ENCODE measurements at places on chromosomes 5 and 9.

- no peak overlapping the region for H3K4me3 ChIP-seq
- no peaks in the 10 kb centered on the region for H3K36me3 ChIP-seq
- no peak overlapping the region for H3K27ac ChIP-seq
- H3K27me3 ChIP-seq: peaks cover 22% of the 10 kb centered on the region
These were observed 32.9 kb upstream of the MAN2A1 start for GRCh38 chr5:109656829-109657228.

DNA sequence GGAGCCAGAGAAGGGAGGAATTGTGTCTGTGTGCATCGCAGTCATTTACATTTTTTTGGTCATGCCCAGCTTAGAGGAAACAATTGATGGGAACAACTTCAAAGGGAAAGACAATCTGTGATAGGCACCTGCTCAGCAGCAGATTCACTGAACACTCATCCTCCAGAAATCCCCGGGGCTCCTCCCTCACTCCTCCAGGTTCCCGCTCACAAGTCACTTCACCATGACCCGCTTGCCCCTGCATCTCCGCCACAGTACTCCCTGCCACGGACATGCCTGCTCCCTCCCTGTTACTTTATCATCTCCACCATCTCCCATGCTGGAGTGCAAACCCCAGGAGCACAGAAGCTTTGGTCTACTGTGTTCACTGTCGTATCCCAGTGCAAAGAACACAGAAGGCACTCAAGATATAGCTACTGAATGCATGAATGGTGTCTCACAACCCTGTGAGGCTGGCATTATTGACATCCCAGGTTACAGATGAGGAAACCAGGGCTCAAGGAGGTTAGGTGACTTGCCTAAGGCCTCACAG is 16.2 kb downstream of the LHX6 start:
- H3K36me3 ChIP-seq: no peaks in the 10 kb centered on the region
- H3K4me3 ChIP-seq: peak overlapping the region; percentile 16
- no peak overlapping the region for H3K27ac ChIP-seq
- peaks cover 4% of the 10 kb centered on the region for H3K4me1 ChIP-seq

DNA sequence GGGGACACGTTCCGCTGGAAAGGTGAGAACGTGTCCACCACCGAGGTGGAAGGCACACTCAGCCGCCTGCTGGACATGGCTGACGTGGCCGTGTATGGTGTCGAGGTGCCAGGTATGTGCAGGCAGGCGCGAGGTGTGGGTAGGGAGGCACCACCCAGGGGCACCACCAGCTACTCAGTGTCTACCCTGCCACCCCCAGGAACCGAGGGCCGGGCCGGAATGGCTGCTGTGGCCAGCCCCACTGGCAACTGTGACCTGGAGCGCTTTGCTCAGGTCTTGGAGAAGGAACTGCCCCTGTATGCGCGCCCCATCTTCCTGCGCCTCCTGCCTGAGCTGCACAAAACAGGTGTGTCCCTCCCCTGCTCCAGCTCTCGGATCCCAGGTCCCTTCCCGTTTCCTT is 15.1 kb downstream of the SLC27A4 start:
- H3K36me3 ChIP-seq: peaks cover 11% of the 10 kb centered on the region
- DNase-seq: no peak
- H3K27ac ChIP-seq: no peak overlapping the region
- no peaks in the 10 kb centered on the region for H3K4me1 ChIP-seq
- no peak overlapping the region for H3K4me3 ChIP-seq

- no peak for DNase-seq
- H3K27me3 ChIP-seq: no peaks in the 10 kb centered on the region
- H3K4me1 ChIP-seq: no peaks in the 10 kb centered on the region
- H3K27ac ChIP-seq: no peak overlapping the region
- no peak overlapping the region for H3K4me3 ChIP-seq
- H3K36me3 ChIP-seq: no peaks in the 10 kb centered on the region
These were observed 87.4 kb downstream of the PSD2 start for GRCh38 chr5:139882961-139883539.

- no peak overlapping the region for H3K27ac ChIP-seq
- H3K4me1 ChIP-seq: peaks cover 13% of the 10 kb centered on the region
- H3K27me3 ChIP-seq: no peaks in the 10 kb centered on the region
- H3K36me3 ChIP-seq: peaks cover 38% of the 10 kb centered on the region
These were observed 52.4 kb downstream of the PRRC2B start for GRCh38 chr9:131446276-131446675.

GRCh38 chr9:98605116-98605515 is 103.6 kb downstream of the GABBR2 start:
- H3K27me3 ChIP-seq: peaks cover 5% of the 10 kb centered on the region
- DNase-seq: no peak
- no peak overlapping the region for H3K27ac ChIP-seq
- H3K4me3 ChIP-seq: no peak overlapping the region

GRCh38 chr5:62007457-62007856 is 298.5 kb upstream of the KIF2A start:
- no peak overlapping the region for H3K27ac ChIP-seq
- H3K27me3 ChIP-seq: peaks cover 8% of the 10 kb centered on the region
- H3K4me3 ChIP-seq: no peak overlapping the region
- H3K4me1 ChIP-seq: no peaks in the 10 kb centered on the region

GRCh38 chr9:89743216-89743572 is 138.4 kb downstream of the GADD45G start:
- H3K27ac ChIP-seq: peak overlapping the region; percentile 84
- no peaks in the 10 kb centered on the region for H3K36me3 ChIP-seq
- DNase-seq: peak; percentile 45
- H3K4me1 ChIP-seq: peaks cover 65% of the 10 kb centered on the region
- peak overlapping the region; percentile 19 for H3K4me3 ChIP-seq

DNA sequence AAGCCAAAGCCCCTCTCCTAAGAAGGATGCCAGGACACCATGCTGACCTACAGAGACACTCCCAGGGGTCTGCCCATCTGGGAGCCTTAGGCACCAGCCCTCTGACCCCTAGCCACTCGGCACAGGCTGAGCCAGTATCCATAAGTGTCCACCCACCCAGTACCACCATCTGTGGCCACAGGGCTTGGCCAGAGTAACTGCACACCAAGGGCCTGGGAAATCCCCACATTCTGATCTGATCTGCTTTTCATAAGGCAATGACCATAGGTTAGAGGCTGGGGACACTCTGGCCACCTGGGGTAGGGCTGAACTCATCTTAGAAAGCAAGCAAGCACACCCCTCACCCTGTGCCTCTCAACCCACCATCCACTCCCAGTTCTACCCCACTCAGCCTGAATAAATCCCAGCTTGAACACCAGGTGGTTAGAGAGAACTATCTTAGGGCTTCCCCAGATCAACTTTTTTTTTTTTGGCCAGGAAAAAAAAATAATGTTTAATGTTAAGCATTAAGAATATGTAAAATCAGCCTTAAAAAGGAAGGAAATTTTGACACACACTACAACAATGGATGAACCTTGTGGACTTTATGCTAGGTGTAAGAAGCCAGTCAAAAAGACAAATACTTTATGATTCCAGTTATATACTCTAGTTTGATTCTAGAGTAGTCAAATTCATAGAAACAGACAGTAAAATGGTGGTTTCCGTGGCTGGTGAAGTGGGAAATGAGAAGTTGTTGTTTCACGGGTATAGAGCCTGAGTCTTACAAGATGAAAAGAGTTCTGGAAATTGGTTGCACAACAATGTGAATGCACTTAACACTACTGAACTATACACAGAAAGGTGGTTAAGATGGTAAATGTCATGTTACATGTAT is 6.2 kb downstream of the GNPDA1 start:
- H3K4me3 ChIP-seq: peak overlapping the region; percentile 73
- H3K4me1 ChIP-seq: peaks cover 76% of the 10 kb centered on the region
- H3K27me3 ChIP-seq: no peaks in the 10 kb centered on the region
- H3K36me3 ChIP-seq: peaks cover 78% of the 10 kb centered on the region
- H3K27ac ChIP-seq: peak overlapping the region; percentile 96

GRCh38 chr9:79977074-79977435 is 405.3 kb downstream of the TLE4 start:
- H3K4me3 ChIP-seq: no peak overlapping the region
- no peak for DNase-seq
- no peaks in the 10 kb centered on the region for H3K36me3 ChIP-seq
- H3K4me1 ChIP-seq: no peaks in the 10 kb centered on the region

DNA sequence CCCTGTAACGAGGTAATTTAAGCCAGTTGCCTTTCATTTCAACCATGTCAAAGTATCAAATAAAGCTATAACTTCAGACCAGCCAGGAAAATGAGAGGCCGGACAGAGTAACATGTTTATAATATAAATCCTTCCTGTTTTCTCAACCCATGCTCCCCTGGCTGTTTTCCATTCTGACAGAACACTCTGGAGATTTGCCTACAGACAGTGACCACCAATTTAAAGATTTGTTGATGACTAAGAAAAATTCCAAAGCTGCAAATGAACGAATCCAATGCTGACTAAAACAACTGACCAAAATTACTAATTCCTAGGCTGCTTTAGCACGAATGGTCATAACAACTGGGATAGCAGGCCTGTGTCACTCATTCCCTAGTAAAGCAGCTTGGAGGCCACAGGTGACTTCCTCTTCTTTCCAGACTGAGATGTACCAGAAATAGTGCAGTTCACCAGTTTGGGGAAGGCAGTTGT is 141.4 kb downstream of the AOPEP start:
- DNase-seq: no peak
- no peak overlapping the region for H3K27ac ChIP-seq
- peaks cover 9% of the 10 kb centered on the region for H3K36me3 ChIP-seq
- no peak overlapping the region for H3K4me3 ChIP-seq
- H3K27me3 ChIP-seq: no peaks in the 10 kb centered on the region
- peaks cover 37% of the 10 kb centered on the region for H3K4me1 ChIP-seq

Measured in activated naive CD8-positive, alpha-beta T cell treated with anti-CD3 and anti-CD28 coated beads for 36 hours (primary cell).